ENCODE measurements at places on chromosomes 7 and 10.

GRCh38 chr7:95253986-95254385, 70.3 kb downstream of the PON1 start:
- DNase-seq = no peak

- DNase-seq = no peak
These were observed 386.7 kb upstream of the NPVF start for GRCh38 chr7:25615003-25615402.

DNA sequence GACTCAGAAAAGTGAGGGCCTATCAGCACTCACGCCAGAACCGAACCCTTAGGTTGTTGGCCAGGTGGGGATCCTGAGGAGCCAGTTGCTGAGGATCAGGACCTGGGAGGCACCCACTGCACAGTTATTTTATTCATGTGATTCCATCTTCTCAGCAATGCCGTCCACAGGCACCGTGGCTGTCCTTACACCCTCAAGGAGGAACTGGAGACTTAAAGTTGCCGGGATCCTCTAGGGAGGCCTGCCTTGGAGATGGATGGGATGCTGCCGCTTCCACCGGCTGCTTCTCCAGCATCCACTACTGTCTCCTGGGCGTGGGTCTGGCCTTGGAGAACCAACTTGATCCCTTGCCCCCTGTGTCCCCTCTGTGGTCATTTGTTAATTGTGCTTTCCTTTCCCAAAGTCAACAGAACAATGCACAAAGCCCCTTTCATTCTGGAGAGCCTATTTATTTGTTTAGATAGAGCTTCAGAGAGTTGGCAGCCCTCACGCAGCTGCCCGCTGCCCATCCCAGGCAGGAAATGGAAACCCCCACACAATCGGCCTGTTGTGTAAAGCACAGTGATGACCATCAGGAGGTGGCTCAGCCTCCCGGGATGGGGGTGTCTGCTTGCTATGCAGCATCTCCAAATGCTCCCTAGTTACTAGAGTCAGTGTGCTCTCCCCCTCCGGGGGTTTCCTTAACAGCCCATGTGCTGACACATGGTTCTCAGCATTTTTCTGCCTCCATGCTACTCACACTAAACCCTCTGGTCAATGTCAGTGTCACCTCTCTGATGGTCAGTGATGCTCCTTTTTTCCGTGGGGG, 52.9 kb upstream of the IGFBP3 start:
- DNase-seq = no peak

DNA sequence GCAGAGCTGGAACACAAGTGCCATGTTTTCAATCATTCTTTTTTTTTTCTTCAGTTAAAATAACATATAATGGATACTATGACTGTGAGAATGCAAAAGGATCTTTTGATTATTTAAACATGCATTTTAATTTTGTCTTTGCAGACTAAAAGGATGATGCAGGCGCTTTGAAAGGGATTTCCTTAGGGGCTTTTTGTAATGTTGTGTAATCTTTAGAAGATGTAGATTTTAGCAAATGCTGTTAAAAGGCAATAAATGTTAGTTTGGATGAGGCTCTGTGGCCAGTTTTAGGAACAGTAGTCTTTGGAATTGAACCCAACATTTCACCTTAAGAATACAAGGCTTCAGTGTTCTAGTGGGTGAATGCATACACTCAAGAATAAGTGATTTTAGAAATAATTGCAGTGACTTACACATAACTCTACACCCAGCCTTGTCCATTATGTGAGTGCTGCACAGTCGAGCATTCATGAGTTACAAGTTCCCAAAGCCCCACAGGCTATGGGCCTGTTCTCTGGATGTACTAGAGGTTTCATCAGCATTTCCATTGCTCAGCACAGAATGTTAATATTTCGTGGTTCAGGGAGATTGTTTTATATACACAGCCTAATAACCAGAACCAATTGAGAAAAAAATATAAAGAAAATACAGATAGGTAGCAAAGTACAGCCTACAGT, 11.6 kb downstream of the PAPSS2 start:
- DNase-seq = no peak

DNA sequence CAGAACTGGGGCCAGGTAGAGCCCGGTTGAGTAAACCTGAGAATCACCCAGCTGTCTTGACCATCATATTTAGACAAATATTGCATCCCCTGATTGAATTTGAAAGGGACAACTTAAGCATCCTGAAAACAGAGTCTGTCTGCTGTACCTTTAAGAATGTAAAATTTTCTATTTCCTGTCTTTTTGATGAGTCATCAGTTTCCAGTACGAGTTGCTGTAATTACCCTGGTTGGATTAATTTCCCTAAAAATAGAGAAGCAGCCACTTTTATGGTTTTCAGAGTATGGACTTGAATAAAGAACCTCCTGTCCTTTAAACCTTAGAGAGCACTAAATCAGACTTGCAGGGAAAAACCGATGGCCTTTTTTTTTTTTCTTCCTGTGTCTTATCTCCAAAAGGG, 164.6 kb upstream of the SH2B2 start:
- DNase-seq = no peak
